ENCODE measurements at places on chromosomes 2 and 18.

- no peak for DNase-seq
These were observed 48.9 kb downstream of the LAMA3 start for GRCh38 chr18:23738151-23738550.

- DNase-seq, result no peak
These were observed 4.8 kb downstream of the MSGN1 start for GRCh38 chr2:17821080-17821479.

- DNase-seq, result no peak
These were observed 14.0 kb downstream of the FER1L5 start for GRCh38 chr2:96656540-96656939.

DNA sequence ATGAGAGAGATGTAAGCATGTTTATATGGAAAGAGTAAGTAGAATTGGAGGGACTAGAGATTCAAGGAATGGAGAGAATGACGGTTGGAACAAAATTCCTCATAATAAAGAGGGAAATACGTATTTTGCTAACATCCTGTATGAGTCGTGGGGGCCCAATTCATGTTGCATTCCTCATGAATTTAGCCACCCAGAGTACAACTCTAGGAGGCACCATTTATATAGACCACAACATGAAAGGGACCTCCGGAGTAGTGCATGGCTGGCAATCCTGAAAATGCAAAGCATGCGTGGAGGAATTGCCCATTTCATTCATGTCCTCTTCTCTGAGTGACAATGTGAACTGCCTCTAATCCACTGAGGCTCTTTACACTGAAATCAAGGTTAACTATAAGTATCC is 168.2 kb downstream of the ZEB2 start:
- DNase-seq, result no peak

DNA sequence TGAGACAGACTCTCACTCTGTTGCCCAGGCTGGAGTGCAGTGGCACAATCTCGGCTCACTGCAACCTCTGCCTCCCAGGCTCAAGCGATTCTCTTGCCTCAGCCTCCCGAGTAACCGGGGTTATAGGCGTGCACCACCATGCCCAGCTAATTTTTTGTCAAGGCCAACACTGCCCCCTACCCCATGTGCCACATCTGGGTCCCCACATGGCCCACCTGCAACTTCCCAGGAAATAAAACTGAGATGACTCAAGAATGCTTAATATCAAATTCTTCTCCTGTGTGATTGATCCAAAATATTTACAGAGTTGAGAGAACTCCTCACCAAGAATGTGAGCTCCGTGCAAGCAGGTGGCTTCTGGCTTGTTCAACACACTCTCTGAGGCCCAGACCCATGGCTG is 9.1 kb downstream of the AP1S3 start:
- DNase-seq, result no peak

DNA sequence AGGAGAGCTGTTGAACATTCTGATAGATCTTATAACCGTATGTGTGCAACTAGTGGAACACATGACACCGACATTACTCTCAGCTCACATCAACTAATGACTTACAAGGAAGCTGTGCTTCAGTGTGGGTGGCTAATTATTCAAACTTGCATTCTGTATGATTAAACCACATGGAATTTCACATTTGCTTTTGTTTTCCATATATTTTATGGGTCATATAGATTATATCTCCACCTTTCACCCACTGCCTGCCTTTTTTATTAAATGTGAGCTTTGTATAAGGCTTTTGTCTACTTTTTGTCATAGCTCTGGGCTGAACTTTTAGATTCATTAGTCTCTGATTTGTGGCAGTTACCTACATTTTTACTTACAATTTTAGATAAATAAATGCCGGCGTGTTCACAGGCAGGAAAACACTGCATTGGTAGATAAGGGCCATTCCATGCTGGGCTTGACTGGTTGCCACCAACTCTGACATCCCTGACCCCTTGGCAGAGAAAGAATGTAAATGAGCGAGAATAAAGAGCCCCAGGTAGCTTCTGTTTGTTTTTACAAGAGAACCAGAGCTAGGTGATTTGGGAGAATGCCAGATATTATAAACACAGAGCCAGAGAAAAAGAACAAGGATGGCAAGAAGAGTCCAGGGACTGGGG is 35.7 kb downstream of the LYPD6 start:
- DNase-seq, result no peak

DNA sequence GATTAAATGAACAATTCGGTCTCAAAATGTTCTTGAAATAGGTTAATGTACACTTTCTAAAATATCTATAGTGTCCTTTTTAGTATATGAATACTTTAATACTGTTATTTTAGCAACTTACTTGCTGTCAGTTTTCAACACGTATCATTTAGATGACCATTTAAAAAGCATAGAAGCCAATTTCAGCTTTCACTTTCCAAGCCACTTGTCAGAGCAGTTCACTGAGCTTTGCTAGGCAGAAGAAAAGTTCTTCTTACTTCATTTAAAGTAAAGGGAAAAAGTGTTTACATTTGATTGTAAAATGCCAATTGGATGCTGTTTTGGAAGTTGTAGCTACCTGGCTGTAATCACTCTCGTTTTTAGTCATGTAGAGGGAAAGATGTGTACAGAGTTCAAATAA is 126.0 kb downstream of the KCNH7 start:
- DNase-seq, result no peak

DNA sequence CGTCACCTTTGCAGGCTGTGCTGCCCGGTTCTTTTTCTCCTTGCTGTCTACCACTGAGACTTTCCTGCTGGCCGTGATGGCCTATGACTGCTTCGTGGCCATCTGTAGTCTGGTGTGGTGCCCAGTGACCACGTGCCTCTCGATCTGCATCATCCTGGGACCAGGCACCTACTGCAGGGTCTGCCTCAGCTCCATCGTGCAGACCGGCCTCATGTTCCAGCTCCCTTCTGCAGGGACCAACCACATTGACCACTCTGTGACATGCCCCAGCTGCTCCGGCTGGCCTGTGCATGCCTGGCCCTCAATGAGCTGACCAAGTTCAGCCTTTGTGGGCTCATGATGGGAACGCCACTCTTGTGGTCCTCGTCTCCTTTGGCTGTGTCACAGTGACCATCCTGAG is 26.7 kb downstream of the COPS9 start:
- no peak for DNase-seq

DNA sequence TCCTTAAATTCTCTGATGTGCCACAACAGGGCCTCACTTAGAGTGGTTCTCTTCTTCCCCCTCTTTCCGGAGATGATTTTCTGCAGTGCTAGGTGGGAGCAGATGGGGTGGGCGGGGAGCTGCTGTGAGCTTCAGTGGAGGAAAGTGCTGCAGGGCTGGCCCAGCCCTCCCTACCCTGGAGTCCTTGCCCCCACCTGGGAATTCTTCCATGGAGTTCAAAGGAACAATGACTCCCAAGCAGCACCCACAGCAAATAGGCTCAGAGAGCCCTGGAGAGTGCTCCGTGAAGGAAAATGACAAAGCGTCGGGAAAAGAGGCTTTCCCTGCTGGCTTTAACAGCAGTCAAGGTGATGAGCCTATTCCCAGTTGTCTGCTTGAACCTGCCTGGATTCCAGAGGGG is 28.8 kb downstream of the LOXHD1 start:
- DNase-seq, result no peak

- DNase-seq, result no peak
These were observed 71.6 kb upstream of the CYP1B1 start for GRCh38 chr2:38147333-38148121.

- DNase-seq, result peak; percentile 62
These were observed 34.8 kb downstream of the LBH start for GRCh38 chr2:30266051-30266621.

GRCh38 chr18:60534538-60534937 is 162.0 kb upstream of the MC4R start:
- no peak for DNase-seq

DNA sequence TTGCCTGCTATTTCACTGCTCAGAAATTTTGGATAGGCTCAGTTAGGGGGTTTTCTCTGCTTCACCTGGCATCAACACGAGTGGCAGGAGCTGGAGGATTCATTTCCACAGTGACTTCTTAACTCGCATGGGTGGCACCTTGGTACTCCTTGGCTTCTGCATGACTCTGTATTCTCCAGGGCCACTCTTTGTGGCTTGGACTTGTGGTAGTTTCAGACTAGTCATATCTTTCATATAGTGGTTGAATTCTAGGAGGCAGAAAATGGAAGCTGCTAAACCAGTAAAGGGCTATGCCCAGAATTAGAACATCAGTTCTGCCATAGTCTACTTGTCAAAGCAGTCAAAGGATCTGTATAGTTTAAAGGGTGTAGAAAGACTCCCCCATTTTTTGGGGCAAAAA is 6.8 kb downstream of the MAIP1 start:
- DNase-seq, result no peak

DNA sequence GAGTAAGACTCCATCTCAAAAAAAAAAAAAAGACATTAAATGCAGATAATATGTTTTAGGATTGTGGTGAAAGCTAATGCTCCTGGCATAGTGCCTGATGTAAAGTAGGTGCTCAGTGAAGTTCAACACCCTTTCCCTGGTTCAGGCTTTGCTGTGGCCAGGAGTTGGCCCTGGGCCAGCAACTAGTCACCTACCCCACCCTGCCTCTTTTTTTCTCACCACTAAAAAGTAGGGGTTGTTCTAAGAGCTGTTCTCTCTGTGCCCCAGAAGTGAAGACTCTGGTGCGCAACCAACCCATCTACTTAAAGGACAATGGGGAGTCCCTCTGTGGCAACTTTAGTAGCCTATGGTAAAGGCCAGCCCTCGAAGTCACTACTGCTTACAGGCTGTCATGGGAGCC is 75.9 kb downstream of the DNMT3A start:
- DNase-seq, result no peak

DNA sequence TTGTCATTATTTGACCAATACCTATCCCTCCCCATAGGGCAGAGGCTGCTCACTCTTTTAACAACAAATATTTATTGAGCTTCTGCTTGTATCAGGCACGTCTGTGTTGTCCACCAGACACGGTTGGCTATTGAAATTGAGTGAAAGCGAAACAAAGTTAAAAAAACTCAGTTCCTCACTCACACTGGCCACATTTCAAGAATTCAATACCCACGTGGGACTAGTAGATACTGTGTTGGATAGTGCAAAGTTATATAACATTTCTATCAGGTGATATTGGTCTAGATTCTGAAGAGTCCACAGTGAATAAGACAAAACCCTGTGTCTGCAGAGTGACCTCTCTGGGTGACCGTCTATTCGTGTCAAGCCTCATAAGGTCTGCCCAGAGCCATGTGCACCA is 43.9 kb upstream of the GALR1 start:
- no peak for DNase-seq

DNA sequence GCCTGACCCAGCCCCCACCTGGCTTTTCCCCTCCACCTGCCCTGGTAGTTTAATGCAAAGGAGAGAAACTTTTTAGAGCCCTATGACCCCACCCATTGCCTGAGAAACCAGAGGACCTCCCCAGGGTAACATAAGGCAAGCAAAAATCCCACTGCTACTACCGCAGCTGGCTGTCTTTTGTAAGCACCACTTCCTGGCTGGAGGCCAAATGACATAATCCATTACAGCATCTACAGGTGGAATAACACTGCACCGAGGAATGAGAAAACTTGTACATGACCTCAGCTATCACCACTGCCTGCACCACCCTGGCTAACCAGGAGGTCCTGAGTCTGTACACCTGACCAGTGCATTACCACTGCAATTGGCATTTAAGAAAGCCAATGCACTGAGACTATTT is 149.6 kb upstream of the GALNT5 start:
- no peak for DNase-seq

DNA sequence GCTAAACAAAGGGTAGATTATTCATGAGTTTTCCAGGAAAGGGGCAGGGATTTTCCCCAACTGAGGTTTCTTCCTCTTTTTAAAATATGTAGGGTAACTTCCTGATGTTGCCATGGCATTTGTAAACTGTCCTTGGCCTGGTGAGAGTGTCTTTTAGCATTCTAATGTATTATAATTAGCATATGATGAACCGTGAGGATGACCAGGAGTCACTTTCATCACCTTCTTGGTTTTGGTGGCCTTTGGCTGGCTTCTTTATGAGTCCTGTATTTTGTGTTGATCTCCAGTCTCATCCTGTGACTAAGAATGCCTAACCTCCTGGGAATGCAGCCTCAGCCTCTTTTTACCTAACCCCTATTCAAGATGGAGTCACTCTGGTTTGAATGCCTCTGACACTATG is 391.0 kb upstream of the LINC00305 start:
- DNase-seq, result no peak

DNA sequence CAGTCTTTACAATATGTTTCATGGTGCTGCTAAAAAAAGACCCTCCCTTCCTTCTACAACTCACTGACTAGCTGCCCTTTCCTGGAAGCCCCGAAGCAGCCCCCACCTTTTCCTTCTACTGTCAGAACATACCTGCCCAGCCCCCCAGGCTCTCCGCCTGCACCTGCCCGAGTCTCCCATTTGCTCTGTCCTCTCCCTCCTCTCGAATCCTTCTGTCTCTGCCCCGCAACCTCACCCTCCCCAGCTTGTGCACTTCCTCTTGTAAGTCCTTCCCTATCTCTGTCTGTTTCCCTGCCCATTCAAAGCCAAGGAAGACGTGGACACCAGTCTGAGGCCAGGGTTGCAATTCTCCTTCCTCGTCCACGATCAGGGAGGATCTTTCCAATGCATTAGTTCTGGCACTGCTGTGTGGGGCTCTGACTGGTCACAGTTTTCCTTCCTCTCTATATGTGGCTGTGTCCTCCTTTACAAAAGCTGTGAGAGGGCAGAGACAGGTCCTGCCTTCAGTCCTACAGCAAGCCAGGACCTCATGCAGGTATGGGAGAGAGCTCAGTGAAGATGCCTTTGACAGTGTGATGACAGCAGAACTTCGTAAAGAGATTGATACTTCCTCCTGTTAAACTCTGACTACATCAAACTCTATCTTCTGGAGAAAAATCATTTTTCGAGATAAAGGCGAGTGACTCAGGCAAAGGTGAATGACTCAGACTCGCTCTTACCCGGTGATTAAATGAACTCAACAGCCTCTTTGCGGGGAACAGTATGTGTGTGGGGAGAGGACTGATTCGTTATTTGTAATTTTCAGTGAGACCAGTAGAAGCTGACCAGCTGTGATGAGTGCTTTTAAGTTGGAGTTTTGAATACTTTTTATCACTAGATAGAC is 14.2 kb downstream of the TNFRSF11A start:
- no peak for DNase-seq

DNA sequence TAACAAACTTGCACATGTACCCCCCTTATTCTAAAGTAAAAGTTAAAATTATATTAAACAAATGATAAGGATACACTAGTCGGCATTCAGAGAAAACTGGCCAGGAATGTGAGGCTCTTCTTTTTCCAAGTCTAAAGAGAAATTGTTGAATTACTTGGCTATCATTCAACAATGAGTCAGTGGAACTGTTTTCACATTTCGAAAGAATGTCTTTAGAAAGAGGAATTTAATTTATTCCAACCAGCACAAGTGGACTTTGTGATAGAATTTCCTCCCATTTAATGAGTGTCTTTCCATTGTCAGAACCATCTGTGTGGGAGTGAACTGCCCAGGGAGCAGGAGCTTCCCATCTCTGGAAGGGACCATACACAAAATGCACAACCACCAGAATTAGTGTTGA is 792.2 kb downstream of the EPHA4 start:
- no peak for DNase-seq

- no peak for DNase-seq
These were observed 116.9 kb upstream of the TEX51 start for GRCh38 chr2:126781806-126782205.

- DNase-seq, result no peak
These were observed 36.1 kb downstream of the RRM2 start for GRCh38 chr2:10158681-10159080.

GRCh38 chr2:181937473-181937872 is 45.9 kb downstream of the ITPRID2 start:
- no peak for DNase-seq

All from effector CD4-positive, alpha-beta T cell (primary cell).